Stimulated activated CD8-positive, alpha-beta memory T cell treated with anti-CD3 and anti-CD28 coated beads, Interleukin-4, amount 100 ng/mL, for 4 hours (primary cell): ENCODE measurements at places on chromosomes 1 and 21.

DNA sequence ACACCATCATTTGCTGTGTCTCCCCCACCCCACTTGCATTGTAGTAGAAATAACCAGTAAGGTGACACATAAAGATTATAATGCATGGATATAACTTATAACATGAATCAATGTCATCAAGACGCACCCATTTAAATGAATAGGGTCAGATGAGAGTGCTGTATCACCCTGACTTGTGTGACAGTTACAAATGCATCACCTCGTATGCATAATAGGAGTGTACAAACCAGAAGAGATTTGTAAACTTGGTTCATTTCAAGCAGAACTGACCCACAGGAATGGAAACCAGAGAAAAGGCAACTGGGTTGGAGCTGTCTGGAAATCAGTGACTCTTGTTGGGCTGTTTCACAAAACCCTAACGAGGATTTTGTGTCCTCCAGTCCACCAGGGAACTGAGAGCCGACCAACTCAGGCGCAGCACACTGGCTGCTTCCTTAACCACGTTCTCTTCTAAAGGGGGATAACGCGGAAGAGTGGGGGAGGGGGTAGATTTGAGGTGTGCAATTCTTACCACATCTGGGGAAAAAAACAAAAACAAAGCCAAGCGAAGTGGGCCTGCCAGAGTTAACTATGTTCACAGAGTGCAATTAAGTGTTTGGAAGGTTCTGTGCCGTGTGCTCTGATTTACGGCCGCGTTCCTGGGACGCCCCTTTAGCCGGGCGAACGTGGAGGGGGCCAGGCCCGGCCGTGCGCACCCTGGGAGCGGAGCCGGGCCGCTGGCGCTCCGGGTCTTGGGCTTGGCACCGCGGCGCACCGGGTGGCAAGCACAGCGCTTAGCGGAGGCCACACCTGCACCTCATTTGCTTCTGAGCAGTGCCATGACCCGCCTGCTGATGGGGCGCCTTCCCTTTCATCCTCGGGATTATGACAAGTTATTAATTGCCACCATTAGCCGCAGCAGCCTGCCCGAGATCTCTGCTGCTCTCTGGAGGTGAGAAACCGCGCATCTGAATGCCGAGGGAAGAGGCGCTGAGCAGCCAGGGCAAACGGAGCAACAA is 248.8 kb upstream of the FOXD3 start:
- no peak for DNase-seq

GRCh38 chr1:212326541-212326940 is 41.3 kb downstream of the PPP2R5A start:
- DNase-seq, result no peak

- DNase-seq, result no peak
These were observed 9.2 kb upstream of the GADD45A start for GRCh38 chr1:67675800-67676199.

DNA sequence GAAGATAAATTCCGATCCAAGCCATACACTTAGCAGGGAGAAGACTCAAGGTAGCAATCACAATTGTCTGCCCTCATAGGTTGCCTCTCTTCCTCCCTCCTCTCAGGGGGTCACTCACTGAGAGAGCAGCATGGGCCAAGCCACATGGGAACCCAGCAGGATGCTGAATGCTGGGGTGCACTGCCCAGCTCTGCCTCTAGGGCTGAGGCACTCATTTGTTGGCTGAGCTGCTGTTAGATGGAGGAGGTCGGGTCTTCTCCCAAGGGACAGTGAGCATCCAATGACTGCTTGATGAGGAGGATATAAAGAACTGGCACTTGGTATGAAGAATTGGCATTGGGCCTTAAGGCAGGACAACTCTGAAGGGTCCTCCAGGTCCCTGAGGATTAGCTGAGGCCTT is 418.8 kb downstream of the SIPA1L2 start:
- DNase-seq, result no peak

DNA sequence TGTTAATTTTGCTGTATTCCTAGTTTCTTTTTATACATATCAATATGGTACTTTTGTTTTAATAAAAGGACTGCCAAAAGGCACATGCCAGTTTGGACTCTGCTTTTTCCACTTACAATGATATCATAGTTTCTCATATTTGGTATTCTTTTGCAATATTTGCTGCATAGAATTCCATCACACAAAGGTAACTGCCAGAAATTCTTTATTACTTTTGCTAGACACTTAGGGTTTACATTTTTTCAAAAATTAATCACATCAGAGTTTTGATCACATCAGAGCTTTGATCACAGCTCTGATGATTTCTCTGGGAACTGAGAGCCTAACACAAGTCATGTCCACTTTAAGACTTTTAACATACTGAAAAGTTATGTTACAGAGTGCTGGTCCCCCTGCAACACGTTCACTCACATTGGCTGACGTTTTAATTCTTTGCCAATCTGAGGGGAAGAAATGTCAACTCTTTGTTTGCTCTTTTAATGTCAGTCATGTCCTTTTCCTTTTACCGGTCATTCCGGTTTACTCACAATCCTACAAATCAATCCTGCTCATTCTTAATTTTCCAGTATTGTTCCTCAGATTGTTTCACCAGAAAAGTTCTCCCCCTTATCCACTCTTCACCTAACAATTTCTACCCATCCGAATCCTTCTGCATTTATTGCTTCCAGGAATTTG is 1.1 kb upstream of the CD46 start:
- no peak for DNase-seq

- DNase-seq, result no peak
These were observed 67.6 kb downstream of the ADSS2 start for GRCh38 chr1:244384066-244384465.

DNA sequence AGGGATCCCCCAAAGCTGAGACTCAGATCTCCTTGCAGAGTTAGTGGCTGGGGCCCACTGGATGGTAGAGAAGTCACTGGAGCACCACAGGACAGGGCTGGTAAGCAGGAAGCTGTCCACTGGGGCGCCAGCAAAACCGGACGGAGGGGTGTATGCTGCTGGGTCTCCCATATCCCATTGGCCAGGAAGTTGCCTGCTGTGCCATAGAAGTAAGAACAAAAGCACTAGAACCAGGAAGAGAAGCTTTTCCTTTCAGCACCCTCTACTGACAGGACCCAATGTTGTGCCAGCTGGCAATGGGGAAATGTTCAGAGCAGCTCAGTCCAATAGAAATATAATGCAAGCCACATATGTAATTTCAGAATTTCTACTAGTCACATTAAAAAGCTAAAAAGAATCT is 146.6 kb downstream of the SPATA46 start:
- no peak for DNase-seq

DNA sequence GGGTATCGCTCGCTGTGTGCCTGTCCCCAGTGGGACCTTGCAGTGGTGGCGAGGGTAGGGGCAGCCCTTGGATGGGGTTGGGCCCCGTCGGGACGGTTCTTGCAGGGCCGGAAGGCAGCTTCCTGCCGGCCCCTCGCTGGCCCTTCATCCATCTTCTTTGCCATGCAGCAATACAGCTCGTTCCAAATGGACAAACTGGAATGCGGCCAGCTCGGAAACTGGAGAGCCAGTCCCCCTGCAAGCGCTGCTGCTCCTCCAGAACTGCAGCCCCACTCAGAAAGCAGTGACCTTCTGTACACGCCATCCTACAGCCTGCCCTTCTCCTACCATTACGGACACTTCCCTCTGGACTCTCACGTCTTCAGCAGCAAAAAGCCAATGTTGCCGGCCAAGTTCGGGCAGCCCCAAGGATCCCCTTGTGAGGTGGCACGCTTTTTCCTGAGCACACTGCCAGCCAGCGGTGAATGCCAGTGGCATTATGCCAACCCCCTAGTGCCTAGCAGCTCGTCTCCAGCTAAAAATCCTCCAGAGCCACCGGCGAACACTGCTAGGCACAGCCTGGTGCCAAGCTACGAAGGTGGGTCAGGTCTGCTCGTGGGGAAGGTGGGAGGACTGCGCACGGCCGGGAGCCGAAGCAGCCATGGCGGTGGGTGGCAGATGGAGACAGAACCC is 45.8 kb downstream of the SIM2 start:
- DNase-seq, result no peak

DNA sequence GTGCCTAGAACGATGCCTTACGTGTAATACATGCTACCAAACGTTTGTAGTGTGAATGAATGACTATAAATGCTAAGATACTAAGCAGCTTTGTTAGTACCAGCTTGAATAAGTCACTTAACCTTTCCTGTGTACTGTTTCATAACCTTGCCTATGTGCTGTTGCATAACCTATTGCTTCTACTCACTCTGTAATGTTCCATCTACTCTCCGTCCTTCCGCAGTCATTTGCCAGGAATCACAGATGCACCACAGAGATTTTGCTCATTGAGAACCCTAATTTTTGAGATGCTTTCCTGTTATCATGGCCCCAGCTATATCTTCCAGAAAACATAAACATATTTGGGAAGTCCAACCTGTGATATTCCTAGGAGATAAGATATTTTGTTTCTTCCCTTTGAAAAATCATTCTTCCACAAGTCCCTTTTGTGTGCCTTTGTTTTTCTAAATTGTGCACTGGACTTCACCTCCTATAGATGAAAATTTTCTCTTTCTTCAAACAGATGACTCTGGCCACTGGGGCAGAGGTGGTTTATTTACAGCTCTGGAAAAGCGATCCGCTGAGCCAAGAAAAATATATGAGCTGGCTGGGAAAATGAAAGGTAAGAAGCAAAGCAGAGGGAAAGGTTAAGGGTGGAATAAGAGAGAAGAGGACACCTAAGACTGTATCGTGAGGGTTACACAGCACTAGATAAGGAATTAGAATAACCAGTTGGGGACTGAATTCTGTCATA is 44.8 kb downstream of the CHD1L start:
- no peak for DNase-seq

DNA sequence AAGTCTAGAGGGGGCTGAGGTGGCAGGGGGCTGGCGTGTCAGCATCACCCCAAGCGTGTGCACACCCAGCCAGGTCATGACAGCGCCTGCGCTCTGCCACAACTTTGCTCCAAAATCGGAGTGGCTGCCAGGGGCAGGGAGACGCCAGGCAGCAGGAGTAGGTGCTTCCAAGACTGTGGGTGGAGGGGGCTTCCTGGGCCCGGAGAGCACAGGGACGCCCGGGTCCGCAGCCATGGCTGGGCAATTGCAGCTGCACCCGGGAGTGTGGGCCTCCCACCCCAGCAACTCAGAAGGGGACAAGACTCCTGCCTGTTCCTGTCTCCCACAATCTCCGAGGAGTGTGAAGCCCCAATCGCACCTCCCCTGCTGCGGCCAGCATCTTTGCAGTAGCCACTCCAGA is 53.1 kb upstream of the CYYR1 start:
- no peak for DNase-seq

- no peak for DNase-seq
These were observed 62.4 kb upstream of the LRP8 start for GRCh38 chr1:53390261-53390660.

- no peak for DNase-seq
These were observed 1342.7 kb upstream of the ADGRL4 start for GRCh38 chr1:80349218-80349617.

GRCh38 chr1:228162286-228163006 is 3.2 kb upstream of the IBA57 start:
- DNase-seq, result no peak

- no peak for DNase-seq
These were observed 633 bp upstream of the RFX5 start for GRCh38 chr1:151347523-151348246.

GRCh38 chr1:161033751-161034150 is 5.0 kb downstream of the TSTD1 start:
- no peak for DNase-seq

DNA sequence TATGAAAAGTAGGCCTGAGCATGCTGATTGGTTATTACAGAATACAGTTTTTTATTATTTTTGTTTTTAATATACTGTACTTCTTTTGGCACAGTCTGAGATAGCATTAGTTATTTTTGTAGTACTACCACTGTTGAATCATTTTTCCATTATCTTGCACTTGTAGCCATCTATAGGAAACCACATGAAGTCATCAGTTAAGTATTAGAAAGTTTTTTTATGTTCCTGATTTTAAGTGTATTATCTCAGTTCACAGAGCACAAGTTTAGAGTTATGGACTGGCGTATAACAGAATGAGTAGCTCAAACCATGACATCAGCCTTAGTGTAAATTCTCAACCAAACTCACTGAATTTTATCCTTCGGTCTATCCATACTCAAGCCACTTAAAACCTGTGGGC is 22.8 kb downstream of the DHX9 start:
- DNase-seq, result no peak

DNA sequence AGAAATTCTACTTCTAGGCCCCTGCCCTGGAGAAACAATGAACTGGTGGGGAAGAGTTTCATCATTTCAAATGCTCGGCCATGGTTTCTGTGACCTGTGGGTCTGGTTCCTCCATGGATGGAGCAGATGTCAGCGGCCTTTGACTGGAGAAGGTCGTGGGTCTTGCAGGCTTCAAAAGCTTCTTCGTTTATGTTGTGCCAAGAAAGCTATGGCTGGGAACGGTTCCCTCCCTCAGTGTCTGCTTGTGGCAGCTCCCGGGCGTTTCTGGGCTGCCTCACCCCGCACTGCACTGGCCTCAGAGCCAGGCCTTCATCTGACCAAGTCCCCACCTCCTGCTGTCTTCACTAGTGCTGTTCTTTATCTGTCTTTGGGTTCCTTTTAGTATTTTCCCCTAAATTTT is 46.4 kb upstream of the POFUT2 start:
- no peak for DNase-seq

GRCh38 chr1:155703216-155703615 is 14.3 kb downstream of the DAP3 start:
- DNase-seq, result no peak

DNA sequence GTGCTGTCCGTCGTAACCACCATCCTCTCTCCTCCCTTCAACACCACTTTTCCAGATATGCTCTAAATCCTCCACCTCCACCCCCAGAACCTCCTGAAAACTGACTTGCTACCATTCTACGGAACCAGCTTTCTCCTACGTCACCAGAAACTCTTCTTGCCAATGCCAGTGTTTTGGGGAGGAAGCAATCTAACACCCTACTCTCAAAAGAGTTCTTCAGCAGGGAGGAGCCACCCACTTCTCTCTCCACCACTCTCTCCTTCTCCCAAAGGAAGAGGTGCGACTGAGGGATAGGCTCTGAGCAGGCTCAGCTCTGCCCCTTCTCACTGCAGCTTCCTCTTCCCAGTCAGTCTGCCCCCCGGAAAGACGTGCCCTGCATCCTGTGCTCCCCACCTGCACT is 6.1 kb upstream of the S100A2 start:
- DNase-seq, result no peak

GRCh38 chr1:33039840-33040239 is 3.2 kb upstream of the AK2 start:
- no peak for DNase-seq

GRCh38 chr1:40798366-40799281 is 15.0 kb downstream of the KCNQ4 start:
- no peak for DNase-seq

DNA sequence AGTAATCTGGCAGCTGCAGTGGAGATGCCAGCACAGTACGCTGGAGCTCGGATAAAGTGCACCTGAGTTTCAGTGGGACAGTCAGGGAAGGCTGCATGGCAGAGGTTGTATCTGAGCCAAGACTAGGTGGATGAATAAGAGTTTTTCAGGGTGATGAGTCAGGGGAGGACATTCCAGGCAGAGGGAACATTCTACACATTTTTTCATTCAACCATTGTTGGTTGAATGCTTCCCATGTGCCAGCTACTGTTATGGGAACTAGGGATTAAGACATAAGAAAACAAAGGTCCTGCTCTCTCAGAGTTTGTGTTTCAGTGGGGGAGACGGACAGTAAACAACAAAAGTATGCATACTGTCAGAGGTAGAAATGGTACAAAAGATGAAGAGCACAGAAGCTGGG is 5.2 kb downstream of the LEPR start:
- no peak for DNase-seq

- no peak for DNase-seq
These were observed 375.7 kb upstream of the CAMK1G start for GRCh38 chr1:209207701-209208286.

- DNase-seq, result no peak
These were observed 22.3 kb downstream of the SLC9A1 start for GRCh38 chr1:27132624-27133023.
